ENCODE measurements at places on chromosomes 4 and X.

DNA sequence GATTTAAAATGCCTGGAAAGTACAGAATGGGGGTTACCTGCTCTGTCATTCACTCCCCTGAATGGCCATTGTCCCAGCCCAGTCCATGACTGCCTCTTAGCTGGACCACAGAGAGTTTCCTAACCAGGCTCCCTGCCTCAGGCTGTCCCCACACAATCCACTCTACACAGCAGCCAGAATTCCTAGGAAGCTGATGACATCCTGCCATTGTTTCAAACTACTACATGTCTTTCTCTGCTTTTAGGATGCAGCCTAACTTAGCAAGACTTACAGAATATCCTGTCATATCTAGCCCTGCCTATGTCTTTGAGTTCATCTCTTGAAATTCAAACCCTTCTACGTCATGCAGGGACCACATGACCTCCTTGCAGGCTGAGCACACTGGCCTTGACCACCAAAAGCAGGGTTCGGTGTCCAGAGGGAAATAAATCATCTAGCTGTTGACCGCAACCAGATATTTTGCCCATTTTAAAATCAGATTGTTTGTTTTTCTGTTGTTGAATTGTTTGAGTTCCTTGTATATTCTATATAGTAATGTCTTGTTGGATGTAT lies 16.1 kb upstream of the CRMP1 start:
- DNase-seq = no peak

DNA sequence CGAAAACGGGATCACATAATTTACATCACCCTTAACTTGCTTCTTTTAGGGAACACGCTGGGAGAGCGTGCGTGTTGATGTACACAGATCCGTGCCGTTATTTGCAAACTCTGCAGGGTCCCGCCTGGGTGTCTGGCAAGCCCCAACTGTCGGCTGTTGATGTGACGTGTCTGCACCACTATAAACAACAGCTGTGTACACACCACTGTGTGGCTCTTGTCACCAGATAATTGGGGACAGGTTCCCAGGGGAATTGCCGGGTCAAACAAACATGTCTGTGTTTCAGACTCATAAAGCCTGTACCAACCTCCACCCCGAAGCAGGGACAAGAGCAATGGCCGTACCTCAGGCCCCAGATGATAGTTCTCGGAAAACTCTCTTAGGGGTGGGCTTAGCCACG lies 105.0 kb upstream of the AFAP1 start:
- DNase-seq = peak; percentile 65

DNA sequence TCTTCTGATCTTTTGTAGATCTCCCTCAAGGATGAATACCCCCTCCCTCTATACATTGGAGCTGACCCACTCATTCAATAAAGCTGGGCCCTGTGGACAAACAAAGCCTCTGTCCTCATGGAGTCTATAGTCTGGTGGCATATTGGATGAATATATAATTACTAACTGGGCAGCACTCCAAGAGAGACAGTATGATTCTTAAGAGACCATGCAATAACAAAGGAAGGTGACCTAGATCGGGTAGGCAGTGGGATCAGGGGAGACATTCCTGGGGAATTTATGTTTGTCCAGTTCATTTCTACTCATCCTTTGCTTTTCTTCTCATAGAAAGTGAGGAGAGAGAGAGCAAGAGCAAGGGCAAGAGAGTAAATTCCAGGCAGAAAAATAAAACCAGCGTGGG lies 23.5 kb upstream of the CXCL13 start:
- no peak for DNase-seq

GRCh38 chr4:158762553-158762952 lies 6.3 kb upstream of the FNIP2 start:
- DNase-seq = no peak

GRCh38 chr4:101064541-101065180 lies 282.7 kb downstream of the PPP3CA start:
- DNase-seq = no peak

All from HEK293T (cell line).